Inflammatory macrophage (primary cell): ENCODE measurements at places on chromosomes 2 and 18.

GRCh38 chr18:47587587-47587986 lies 336.1 kb upstream of the SKOR2 start:
- DNase-seq = no peak

- no peak for DNase-seq
These were observed 26.1 kb upstream of the HNMT start for GRCh38 chr2:137938204-137938603.

GRCh38 chr2:119086327-119086726 lies 72.2 kb downstream of the C1QL2 start:
- DNase-seq = no peak

DNA sequence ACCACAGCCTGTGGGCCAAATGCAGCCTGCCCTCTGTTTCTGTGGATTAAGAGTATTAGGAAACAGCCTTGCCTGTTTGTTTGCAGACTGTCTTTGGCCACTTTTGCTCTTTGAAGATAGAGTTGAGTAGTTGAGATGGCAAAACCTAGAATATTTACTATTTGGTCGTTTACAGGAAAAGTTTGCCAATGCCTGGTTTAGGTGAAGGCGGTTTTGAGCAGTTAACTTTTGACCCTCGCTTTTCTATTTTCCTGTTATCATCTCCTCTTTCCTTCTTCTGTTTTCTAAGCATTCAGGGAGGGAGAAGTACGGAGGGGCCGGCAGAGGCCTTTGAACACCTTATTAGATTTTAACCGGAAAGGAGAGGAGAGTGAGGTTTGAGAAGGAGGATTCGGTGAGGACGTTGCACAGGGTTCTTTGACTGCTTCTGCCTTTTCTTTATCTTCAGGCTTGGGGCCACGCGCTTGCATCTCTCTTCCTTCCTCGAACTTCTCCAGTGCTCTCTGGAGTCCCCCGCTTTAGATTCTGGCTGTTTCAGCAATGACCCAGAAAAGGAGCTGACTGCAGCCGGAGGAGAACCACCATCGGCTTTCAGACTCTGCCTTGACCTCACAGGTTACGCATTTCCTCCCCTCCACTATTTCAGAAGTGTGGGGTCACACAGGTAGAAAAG lies 39.2 kb downstream of the IL1R2 start:
- no peak for DNase-seq

DNA sequence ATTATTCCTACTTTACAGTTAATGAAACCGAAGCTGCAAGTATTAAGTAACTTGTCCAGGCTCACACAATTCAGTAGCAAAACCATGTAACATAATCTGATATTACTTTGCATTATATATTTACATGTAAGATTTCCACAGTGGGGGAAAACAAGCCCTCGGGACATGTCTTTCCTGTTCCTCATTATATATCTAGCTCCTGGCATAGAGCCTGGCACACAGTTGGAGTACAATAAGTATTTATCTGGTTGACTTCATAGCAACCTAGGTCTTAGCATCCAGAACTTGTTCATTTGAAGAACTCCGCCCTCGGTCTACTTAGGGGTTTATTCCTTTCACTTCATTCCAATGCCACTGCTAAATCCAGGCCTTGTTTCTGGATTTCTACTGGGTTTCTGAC lies 1.6 kb upstream of the RBM45 start:
- no peak for DNase-seq

GRCh38 chr2:44943693-44944101 lies 2.2 kb downstream of the SIX3 start:
- DNase-seq = no peak

- DNase-seq = no peak
These were observed 2.4 kb downstream of the HNRNPLL start for GRCh38 chr2:38600242-38600891.

DNA sequence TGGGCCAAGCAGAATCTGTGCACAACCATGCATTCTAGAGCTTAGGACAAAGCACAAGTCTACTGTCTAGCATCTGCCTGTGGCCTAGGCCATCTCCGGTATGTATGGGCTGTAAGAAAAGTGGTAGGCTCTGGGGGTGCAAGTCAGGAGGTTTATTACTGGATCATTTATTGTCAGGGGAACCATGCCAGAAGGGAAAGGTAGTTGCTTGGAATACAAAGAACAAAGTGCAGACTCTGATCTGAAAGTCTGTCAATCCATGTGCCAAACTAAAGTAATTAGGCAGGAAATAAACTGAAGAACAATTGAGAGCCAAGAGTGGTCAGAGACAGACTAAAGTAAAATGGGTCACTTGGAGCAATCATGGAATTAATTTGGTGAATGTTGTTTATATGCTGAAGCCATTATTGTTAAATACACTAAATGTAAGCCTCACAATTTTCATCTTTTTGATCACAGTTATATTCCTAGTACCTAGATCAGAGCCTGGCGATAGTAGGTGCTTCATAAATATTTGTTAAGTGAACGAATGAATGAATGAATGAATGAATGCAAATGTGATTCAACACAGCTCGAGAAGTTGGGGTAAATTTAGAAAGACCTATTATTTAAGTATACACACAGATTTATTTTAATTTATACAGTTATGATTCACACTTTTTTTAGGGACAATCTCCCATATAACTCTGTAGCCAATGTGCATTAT lies 260.7 kb upstream of the STON1 start:
- no peak for DNase-seq

GRCh38 chr18:58263055-58263957 lies 219.3 kb downstream of the NEDD4L start:
- peak; percentile 27 for DNase-seq

DNA sequence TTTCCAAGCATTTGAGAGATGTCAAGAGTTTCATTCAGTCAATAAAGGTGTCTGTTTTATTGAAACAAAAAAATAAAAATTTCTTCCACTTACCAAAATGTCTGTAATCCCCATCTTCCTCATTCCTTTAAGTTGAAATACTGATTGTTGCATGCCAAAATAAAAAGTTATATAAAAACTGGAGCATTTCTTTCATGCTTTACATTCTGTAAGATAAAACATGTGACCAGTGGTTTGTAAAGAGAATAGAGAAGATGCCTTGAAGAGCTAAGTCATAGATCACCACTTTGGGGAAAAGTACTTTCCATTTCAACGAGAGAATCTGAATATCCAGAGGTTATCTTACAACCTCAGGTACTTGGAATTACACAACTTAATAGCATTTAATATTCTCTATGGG lies 35.9 kb upstream of the MYO1B start:
- no peak for DNase-seq

GRCh38 chr2:143110758-143111428 lies 18.3 kb upstream of the ARHGAP15 start:
- DNase-seq = peak; percentile 80

- DNase-seq = no peak
These were observed 669.4 kb downstream of the IRS1 start for GRCh38 chr2:226130192-226130591.

DNA sequence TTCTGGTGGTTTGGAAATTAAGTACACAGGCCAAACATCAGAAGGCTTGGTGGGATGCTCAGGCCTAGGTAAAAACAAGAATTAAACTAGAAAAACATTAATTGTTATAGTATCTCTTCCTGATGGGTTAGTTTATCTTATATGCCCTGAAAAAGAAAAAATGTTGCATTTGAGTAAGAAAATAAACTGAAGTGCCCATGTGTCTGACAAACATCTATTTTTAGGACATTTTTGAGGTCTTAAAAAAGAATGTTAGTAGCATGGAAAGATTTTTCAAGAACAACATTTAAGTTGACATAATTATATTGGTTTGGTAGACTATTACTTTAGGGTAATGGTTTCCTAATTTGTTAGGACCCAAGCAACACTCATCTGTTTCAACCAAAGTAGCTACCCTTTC lies 140.1 kb upstream of the RND3 start:
- DNase-seq = no peak

DNA sequence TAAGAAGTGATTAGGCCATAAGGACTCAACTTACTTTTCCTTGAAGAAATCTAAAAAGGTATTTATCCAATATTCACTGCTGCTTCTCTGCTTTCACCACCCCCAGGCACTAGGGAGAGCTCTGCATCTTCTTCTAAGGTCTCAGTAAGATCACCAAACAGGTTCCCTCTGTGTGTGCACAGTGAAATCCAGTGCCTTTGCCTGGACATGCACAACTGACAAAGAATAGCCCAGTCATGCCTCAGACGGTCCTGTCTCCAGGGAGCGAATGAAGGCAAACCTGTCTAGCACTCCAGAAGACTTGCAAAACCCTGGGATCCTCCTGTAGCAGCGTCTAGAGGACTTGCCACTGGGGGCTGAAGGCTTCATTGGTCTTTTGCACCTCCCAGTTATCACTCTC lies 344.5 kb upstream of the LRATD1 start:
- no peak for DNase-seq

- DNase-seq = no peak
These were observed at the start of gene KLHL14 for GRCh38 chr18:32772581-32773381. Gene KLHL14 (minus strand): TSS chr18:32773023. CDS start chr18:32770591, 2,432 bp downstream.

DNA sequence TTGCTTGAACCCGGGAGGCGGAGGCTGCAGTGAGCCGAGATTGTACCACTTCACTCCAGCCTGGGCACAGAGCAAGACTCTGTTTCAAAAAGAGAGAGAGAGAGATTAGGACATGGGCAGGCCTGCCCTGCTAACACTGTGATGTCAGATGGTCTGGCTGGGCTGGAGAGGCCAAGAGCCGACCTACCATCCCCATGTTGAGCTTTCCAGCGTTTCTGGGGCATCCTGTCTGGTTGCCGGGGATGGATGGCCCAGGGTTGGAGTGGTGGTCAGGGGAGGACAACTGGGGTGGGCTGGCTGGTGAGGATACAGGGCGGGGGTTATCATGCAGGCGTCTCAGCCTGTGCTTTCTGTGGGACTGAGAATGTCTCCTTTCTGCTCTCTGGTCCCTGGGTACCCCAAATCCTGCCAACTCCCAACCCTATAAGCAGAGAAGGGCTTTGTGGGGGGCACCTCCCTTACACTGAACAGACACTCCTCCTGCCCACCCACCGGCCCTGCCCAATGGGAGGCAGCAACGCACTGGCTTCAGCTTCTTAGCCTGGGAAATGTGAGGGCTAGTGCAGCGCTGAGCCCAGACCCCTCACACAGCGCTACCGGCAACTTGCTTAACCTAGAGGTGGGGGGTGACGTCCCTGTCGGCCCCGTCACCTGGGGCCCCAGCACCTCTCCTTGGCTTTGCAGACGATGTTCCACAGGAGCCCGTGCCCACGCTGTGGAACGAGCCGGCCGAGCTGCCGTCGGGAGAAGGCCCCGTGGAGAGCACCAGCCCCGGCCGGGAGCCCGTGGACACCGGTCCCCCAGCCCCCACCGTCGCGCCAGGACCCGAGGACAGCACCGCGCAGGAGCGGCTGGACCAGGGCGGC lies 5.4 kb downstream of the SNORC start:
- no peak for DNase-seq

- no peak for DNase-seq
These were observed 43.4 kb downstream of the CABLES1 start for GRCh38 chr18:23178661-23179081.

DNA sequence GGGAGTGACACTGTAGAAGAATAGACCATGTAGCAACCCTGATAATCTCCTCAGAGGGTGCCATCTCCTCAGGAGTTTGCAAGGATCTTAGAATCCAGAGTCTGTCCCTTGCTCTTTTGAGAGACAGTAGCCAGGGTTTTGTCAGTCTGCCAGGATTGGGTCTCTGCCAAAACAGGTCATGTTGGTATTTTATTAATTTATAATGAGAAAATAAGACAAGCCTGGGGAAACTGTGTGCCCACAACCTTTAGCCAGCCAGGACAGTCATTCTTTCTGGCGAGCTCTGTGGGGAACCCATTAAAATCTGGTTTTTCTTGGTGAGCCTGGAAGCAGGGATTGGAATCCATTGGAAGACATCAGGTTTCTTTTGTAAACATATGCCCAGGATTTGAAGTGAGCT lies 78.6 kb downstream of the PTPRM start:
- DNase-seq = no peak

DNA sequence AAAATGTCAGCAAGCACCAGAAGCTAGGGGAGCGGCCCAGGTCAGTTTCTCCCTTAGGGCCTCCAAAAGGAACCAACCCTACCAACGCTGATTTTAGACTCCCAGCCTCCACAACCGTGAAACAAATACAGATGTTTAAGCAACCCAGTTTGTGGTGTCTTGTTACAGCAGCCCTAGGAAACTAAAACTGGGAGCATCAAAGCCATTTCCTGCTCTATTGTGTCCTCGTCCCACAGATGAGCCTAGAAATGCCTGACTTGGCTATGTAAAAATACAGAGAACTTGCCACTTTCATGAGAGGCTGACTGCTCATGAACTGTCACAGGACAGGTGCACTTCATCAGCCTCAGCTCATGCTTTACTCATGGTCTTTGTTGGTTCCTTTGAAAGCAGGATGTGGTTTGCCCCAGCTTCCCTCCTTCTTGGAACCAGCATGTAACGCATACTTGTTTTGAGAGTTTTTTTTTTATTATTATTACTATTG lies 97.6 kb upstream of the SLC39A10 start:
- DNase-seq = peak; percentile 74

GRCh38 chr2:153098073-153098472 lies 379.7 kb downstream of the ARL6IP6 start:
- no peak for DNase-seq

GRCh38 chr2:8334866-8335325 lies 347.0 kb upstream of the ID2 start:
- peak; percentile 43 for DNase-seq

GRCh38 chr2:237354892-237355291 lies 59.1 kb downstream of the COL6A3 start:
- no peak for DNase-seq

DNA sequence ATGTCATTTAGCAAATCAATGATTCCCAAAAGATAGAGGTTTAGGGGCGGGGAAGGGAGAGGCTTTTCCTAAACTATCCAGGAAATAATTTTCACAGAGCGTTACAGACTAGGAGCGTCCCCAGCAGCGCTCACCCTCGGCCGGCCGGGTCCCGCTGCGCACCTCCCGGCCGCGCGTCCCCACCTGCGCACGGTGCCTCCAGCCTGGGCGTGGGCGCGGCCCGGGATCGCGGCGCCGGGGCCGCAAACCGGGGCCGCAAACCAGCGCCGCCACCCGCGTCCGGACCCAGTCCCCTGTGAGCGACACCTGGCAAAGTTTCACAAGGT lies 684 bp upstream of the ZCCHC2 start:
- no peak for DNase-seq

DNA sequence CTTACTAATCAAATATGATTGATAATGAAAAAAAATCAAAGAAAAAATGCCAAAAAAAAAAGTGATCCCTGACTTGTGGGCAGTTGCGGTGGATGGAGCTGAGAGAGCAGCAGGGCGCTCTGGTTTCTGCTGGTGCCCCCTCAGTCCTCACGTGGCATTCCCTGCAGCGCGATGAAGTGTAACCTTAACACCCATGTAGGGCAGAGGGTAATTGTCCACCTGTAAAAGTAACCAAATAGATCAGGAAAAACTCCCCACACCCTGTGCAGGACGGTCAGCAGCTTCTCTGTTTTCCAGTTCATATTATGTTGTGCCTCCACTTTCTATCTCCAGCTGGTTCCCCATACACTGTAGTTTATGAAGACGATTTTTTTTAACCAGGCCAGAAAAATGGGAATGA lies 25.0 kb downstream of the COA5 start:
- no peak for DNase-seq

GRCh38 chr2:64586883-64587481 lies 62.9 kb downstream of the AFTPH start:
- DNase-seq = peak; percentile 43

GRCh38 chr2:143730155-143730952 lies 601.1 kb downstream of the ARHGAP15 start:
- DNase-seq = peak; percentile 65

GRCh38 chr2:69957965-69958364 lies 3.5 kb downstream of the ASPRV1 start:
- no peak for DNase-seq
